Activated T-cell treated with anti-CD3 and anti-CD28 coated beads for 48 hours (primary cell): ENCODE measurements at places on chromosomes 12 and 14.

GRCh38 chr14:22836301-22837113, at the start of gene MMP14:
Gene MMP14, plus strand, starts transcription at chr14:22836585. Its CDS starts 233 bp downstream, at chr14:22836818.
- DNase-seq, result no peak

GRCh38 chr12:52542785-52543318, 10.1 kb downstream of the KRT71 start:
- no peak for DNase-seq

- DNase-seq, result no peak
These were observed 12.5 kb downstream of the TAMALIN start for GRCh38 chr12:52019113-52019770.

DNA sequence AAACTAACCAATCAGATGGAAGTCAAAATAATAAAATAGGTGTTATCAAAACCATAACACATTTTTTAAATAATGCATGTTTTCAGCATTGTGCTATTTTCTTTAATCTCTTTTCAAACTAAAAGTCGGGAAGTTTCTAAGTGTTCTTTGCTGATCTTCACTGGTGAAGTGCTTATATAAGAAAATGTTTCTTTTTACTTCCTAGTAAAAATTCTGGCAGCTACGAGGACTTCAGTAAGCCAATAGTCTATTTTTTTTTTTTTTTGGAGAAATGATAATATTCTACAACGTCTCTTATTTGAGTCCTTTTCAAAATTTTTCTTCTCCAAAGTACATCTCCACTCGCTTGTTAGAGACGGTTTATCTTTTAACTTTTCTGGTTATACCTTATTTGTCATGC, 448.0 kb downstream of the SLC6A15 start:
- DNase-seq, result no peak

GRCh38 chr12:79988368-79988767, 53.5 kb upstream of the PPP1R12A start:
- DNase-seq, result no peak

DNA sequence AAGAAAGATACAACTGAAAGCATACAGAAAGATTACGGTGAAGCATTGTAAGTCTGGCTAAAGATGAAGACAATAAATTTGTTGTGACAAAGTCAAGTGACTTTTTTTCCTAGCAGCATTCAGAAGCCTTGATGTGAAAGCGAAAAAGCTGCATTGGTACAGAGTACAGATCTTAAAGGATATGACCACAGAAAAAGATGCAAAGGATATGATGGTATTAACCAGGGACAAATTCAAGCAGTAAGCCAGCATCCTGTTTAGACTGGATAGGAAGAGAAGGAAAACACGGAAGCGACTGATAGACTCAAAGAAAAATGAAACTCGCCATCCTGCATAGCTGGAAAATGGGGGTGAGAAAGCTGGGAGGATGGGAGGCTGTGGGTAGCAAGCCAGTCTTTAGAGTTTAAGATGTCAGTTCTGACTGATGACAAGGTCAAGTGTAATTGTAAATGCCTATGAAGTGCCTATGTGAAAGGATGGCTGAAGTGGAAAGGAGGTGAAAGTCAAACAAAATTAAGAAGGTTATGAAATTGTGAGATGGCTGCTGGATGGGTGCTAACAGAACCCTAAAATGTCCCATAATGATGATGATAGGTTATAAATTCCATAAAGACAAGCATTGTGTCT, 92.4 kb downstream of the PHLDA1 start:
- no peak for DNase-seq

- DNase-seq, result no peak
These were observed 6.7 kb downstream of the TESPA1 start for GRCh38 chr12:54977857-54978256.
